GM03348 (cell line): ENCODE measurements at places on chromosomes 16 and 17.
A peak's percentile ranks its signal among the peaks of the same experiment; 100 is the strongest.

GRCh38 chr17:49715216-49715615 lies 7.5 kb upstream of the SLC35B1 start:
- no peak for DNase-seq

- DNase-seq, result no peak
Observed at GRCh38 chr16:6131526-6132050, 1034.0 kb upstream of the EEF2KMT start.

GRCh38 chr17:27530764-27531391 lies 74.6 kb downstream of the KSR1 start:
- no peak for DNase-seq

GRCh38 chr17:67139784-67140665 lies 95.7 kb downstream of the CACNG1 start:
- peak; percentile 14 for DNase-seq

GRCh38 chr16:9094011-9094846 lies 2.8 kb downstream of the HAPSTR1 start:
- DNase-seq, result no peak

- DNase-seq, result no peak
Observed at GRCh38 chr17:40794466-40794865, 5.3 kb downstream of the KRT28 start.

DNA sequence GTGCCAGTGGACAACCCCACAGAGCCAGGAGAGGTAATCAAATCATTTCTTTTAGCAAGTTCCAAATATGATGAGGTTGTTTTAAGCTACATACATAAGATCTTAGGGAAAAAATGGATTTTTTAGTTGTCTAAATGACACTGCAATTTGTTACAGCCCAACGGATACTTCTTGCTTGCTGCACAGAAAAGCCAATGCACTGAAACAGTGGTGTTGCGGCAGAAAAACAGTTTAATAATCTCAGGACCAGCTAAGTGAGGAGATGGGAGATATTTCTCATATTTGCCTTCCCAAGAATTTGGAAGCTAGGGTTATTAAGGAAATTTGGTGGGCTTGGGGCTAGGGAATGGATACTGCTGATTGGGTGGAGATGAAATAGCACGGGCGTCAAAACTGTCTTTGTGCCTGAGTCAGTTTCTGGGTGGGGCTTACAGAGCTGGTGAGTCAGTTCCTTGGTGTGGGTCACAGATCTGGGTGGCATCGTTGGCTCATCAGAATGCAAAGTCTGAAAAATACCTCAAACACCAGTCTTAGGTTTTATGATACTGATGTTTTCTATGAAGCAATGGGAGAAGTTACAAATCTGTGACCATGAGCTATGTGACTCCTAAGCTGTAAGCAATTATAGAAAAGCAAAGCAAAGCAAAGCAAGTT lies 255.4 kb downstream of the IRX3 start:
- no peak for DNase-seq

GRCh38 chr17:49442041-49442440 lies 27.4 kb upstream of the PHB1 start:
- DNase-seq, result no peak

DNA sequence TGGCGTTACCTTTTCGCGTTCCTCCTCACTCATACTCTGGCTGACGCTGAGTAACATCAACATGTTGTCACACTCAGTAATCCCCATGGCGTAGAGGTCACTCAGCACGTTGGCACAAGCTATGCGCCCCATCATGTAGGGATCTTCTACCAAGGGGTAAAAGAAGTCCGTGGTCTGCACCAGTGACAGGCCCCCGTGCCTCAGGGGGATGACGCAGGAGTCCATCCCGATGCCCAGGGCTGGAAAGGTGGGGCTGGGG lies 596 bp downstream of the SEPHS2 start:
- no peak for DNase-seq

- peak; percentile 82 for DNase-seq
Observed at GRCh38 chr17:44522883-44523671, 19.9 kb upstream of the GPATCH8 start.

DNA sequence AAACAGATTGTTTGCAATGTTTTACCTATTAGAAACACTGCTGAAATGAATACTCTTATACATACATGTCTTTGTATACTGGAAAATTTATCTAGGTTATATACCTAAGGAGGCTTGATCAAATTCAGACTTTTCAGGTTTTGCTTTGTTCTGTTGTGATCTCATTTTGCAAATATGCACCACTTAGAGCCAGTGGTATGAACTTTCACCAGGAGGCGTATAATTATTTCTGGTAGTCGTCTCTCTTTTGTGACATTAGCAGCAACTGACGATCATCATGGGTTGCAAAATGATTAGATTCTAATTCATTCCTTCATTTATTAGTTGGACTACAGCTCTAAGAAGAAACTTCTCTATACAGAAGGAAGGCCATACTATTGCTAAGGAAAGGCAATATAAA lies 26.9 kb downstream of the AP1G1 start:
- peak; percentile 24 for DNase-seq

- DNase-seq, result no peak
Observed at GRCh38 chr16:5604770-5605169, 507.2 kb upstream of the EEF2KMT start.

DNA sequence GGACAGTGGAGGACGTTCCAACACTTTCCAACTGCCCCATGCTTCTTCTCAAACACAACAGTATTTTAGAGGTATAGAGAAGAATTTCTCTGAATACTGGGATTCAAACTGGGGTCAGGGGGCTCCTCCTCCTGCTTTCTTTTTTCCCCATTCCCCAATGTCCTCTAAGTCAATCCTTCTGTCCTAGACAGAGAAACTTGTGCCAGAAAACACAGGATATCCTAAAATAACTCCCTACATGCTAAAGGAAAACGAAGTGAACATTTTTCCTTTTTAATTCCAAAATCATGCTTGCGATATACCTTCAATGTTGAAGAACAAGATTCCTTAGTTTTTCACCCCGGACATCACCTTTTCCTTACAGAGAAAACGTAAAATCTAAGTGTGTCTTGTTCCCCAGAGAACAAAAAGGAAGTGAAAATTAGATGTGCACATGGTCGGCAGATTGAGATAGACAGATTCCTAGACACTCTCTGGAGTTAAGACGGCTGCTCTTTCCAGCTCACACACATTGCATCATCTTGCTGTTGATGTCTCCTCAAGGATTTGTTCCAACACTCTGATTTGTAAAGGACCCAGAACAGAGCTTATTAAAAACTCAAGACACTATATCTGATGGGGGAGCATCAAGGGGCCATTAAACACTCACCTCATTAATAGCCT lies 228.2 kb downstream of the GRIN2A start:
- no peak for DNase-seq

DNA sequence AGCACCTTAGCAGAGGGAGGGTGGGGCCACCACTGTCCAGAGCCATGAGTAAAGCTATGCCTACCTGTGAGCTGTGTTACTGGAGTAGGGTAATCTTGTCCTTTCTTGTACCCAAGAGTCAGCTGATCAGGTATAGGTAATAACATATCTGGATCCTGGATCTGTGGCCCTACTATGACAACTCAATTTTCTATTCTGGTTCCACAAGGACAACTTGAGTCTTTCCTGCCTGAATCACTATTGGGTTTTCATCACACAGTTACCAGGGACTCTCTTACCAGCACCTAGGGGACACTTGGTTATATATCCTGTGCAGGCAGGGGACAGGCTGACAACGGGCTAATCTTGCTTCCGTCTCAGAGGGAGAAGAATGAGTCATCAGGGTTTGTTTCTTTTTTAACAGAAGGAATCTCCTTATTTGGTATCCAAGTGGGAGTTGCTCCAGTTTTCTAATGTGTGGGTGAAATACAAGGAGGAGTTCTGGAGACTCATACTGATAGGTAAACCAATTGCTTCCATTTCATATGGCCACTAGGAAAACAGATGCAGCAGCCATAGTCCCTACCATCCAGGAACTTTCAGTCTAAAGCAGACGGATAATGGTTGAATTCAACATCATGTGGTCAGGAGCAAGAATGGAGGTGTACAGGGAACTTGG lies 6.8 kb downstream of the ZNF267 start:
- DNase-seq, result peak; percentile 56

GRCh38 chr17:64219571-64219970 lies 43.5 kb downstream of the TEX2 start:
- peak; percentile 13 for DNase-seq

DNA sequence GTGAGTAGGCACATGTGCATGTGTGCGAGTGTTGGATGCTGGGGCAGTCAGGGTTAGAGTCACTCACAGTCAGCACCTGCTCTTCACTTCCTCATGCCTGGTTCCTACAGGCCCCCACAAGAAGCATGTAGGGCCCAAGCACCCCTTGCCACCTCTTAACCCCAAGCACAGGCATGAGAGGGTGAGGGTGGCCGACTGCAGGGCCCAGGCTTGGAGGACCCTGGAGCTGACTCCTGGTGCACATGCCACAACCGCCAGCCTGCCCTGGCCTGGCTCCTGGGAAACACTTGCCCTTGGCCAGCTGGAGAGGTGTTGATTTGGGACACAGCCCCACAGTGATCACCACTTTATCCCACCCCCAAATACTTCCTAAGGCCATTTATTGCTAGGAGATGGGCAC lies 16.9 kb upstream of the CDRT15L2 start:
- DNase-seq, result no peak

- DNase-seq, result no peak
Observed at GRCh38 chr17:55785181-55785580, 34.3 kb downstream of the PCTP start.

DNA sequence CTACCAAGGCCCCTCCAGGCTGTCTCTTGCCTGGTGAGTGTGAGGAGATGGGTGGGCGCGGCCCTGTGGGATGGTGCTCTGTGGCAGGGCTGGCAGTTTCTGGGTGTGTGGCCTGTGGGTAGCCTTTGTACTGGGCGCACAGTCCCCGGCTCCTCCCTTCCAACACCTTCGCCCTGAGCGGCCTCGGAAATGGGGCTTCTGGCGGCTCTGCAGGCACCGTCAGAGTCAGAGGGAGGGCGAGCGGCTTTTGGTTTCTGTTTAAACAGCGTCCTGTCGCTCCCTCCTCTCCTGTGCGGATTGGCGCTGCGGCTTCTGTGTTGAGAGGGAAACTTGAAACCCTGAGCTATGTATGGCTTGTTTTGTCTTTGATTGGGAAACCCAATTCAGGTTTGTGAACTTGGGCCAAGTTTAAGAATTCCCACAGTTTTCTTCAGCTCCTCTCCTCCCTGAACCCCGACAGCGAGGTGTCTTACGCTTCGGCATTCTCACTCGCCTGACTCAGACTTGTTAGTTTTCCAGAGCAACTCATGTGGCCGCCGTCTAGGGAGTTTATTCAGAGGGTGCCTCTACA lies 8.3 kb upstream of the ZNF750 start:
- no peak for DNase-seq

DNA sequence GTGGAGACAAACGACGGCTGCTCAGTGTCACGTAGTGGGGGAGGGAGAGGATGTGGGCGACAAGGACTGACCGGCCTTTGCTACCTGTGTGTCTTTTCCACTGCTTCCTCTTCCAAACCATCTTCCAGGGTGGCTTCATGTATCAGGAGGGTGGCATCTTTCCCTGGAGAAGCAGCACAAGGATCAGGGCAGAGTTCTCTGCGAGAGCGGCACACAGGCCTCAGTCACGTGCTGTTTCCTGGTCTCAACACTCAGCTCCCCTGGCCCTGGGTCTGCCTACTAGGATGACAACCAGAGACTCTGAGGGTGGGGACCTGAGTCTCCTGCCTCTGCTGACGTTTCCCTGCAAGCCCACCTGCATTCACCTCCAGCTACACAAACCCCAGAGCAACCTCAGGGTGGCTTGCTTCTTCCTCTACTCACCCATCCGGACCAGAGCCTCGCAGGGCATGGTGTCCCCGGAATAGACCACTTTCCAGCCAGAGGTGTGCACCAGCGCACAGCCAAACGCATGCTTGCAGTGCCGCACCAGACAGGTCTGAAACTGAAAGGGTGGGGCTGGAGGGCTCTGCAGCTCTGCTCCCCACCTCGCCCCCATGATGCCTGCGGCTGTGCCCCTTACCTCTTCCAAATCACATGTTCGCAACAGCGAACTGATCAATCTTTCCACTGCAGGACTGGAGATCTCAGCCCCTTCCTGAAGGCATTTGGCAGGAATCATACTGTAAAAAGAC lies 23.3 kb downstream of the ELAC2 start:
- no peak for DNase-seq

DNA sequence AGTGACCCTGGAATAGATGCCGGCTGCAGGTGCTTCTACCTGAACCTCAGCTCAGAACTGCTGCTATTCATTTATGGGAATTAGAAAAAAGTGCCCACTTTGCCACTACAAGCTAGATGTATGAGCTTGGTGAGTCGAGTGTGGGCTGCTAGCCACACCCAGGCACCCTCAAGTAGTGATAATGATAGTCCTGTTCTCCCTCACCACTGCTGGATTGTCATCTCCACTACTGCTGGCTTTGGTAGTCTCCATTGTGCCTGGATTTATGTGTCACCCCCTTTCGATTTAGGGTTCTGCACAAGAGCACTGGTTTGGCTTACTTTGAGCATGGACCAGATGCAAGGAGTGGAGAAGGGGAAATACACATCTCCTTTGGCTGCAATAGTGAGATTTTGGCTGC lies 73.0 kb upstream of the N4BP1 start:
- DNase-seq, result no peak
